CD4-positive, alpha-beta T cell treated with Interleukin-15 for 1 hour (primary cell): ENCODE measurements at places on chromosomes 5 and 9.

DNA sequence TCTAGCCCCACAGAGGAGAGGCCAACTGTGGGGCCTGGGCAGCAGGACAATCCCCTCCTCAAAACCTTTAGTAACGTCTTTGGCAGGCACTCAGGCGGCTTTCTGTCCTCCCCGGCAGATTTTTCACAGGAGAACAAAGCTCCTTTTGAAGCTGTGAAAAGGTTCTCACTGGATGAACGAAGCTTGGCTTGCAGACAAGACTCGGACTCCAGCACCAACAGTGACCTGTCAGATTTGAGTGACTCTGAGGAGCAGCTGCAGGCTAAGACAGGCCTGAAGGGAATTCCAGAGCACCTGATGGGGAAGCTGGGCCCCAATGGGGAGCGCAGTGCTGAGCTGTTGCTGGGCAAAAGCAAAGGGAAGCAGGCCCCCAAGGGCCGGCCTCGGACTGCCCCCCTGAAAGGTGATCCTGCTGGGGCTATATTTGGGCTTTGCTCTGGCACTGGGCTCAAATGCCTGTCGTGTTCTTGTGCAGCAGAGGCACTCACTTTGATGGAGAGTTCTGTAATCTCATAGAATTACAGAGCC is 39.4 kb downstream of the KDM3B start:
- DNase-seq = no peak

GRCh38 chr9:116219686-116220085 is 66.1 kb downstream of the PAPPA start:
- no peak for DNase-seq

DNA sequence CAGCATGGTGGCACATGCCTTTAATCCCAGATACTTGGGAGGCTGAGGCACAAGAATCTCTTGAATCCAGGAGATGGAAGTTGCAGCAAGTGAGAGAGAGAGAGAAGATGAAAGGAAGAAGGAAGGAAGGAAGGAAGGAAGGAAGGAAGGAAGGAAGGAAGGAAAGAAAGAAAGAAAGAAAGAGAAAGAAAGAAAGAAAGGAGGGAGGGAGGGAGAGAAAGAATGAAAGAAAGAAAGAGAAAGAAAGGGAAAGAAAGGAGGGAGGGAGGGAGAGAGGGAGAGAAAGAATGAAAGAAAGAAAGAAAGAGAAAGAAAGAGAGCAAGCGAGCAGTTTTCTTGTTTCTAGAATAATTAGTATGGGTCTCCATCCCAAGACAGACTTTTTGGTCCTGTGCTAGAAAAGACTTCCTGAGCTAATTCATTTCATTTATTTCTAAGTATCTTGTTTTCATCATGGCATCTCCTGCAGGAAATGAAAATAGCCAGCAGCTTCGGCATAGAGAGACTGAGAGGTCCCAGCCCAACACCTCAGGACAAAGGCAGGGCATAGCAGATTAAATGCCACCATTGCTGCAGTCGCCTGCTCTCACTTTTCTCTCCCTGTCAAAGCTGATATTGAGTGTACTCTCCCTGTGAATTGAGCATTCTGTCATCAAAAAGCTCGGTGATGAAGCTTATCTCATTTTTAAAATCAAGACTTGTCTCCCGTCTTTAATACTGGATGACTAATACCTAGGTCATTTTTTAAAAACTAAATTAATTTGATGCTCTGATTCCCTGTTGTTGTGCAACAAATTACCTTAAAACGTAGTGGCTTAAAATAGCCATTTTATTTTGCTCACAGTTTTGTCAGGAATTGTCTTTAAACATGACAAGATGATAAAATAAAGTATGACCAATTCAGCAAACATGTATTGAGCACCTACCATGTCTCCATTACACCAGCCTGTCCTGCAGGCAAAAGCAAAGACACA is 91.8 kb upstream of the ADRA1B start:
- DNase-seq = no peak

- DNase-seq = no peak
Measured at GRCh38 chr5:74295676-74296075, 344.9 kb downstream of the ENC1 start.

DNA sequence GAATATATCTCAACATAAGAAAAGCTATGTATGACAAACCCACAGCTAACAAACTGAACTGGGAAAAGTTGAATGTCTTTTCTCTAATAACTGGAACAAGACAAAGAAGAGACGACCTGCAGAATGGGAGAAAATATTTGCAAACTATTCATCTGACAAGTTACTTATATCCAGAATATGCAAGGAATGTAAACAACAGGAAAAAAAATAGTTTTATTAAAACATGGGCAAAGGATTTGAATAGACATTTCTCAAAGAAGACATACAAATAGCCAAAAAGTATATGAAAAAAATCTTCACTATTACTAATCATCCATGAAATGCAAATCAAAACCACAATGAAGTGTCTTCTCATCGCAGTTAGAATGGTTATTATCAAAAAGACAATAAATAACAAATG is 181.7 kb upstream of the TLX3 start:
- DNase-seq = no peak
